ENCODE measurements at places on chromosomes 2 and 18.

GRCh38 chr2:102226171-102226570 lies 39.3 kb downstream of the IL1RL2 start:
- no peak for DNase-seq

DNA sequence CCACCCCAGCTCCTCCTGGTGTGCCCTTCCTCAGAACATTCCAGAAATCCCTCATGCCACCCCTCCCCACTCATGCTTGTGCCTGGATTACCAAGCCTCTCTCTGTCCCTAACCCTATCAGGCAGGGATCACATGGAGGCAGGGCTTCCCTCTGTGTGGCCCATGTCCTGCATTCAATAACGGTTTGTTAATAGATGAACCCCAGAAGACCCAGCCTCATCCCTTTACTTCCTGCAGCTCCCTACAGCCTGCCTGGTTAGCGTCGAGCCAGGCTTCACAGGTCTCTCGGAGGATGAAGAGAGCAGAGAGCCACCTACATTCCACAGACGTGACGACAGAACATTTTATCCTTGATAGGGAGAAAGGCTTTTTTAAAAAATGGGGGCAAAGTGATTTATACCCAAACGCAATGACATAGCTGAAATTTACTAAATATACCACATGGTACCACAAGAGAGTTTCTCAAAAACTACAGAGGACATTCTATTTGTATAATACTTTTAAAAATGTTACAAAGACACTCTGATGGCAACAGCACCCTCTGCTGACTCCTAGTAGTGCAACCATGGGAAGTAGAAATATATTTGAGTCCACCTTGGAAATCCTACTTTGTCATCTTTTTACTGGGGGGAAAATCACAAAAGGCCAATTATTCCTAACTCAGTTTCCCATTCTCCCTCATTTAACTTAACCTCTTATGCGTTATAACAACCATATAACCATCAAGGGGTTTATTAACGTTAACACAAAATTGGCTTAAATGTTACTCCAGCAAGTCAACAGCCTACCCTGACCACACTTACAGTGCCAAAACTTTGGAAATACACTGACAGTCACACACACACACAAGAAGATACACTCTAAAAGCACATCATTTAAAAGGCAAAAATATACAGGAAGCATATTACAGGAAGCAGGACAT lies 30.7 kb downstream of the FBXO15 start:
- peak; percentile 60 for DNase-seq

DNA sequence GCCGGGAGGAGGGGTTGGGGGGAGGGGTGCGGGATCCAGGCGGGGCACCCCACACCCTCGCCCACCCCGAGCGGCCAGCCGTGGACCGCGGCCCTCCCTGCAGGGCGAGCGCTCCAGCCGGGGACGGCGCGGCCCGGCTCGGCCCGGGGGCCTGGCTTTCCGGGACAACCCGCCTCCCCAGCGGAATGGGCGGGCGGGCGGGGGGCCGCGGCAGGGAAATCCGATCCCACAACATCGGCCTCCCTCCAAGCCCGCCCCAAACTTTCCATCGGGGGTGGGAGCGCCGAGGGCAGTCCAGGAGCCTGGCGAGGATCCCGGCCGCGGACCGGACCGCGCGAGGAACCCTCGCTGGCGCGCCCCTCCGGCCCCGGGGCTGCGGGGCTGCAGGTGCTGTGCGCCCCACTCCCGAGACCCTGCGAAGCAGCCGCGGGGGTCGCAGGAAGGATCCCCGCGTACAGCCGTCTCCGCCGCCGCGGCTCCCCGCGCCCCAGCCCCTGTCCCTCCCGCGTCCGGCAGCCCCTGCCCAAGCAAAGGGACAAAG lies 529 bp downstream of the SEMA4C start:
- no peak for DNase-seq

- DNase-seq: no peak
Measured at GRCh38 chr2:241762933-241763369, 13.7 kb upstream of the GAL3ST2 start.

GRCh38 chr2:152320814-152321213 lies 14.2 kb upstream of the FMNL2 start:
- DNase-seq: no peak

GRCh38 chr2:229129738-229130371 lies 141.2 kb downstream of the PID1 start:
- DNase-seq: no peak

- no peak for DNase-seq
Measured at GRCh38 chr2:3639015-3639630, 18.9 kb upstream of the ALLC start.

- no peak for DNase-seq
Measured at GRCh38 chr2:74053959-74054715, 69.4 kb downstream of the TET3 start.

GRCh38 chr18:23284629-23285028 lies 149.3 kb downstream of the CABLES1 start:
- no peak for DNase-seq

- DNase-seq: no peak
Measured at GRCh38 chr2:127584047-127584446, 48.6 kb downstream of the MYO7B start.

DNA sequence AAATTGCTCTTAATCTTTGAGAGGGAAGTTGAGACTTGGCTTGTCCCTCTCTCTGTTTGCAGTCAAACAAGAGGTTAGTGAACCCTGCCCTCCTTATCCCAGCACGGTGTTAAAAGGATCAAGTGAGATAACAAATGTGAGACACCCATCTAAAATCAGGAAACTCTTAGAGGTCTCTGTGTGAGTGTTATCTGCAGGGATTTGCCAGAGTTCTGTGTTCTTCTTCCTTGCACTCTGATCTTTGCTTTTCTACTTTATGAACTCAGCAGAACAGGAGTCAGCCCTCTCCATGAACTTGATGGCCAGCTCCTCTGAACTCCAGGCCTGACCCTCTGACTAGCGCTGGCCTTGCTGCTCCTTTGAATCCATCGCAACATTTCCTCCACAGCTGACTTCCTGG lies 123.8 kb downstream of the NCKAP5 start:
- DNase-seq: no peak

GRCh38 chr2:186429104-186429503 lies 57.0 kb upstream of the ZC3H15 start:
- DNase-seq: no peak

DNA sequence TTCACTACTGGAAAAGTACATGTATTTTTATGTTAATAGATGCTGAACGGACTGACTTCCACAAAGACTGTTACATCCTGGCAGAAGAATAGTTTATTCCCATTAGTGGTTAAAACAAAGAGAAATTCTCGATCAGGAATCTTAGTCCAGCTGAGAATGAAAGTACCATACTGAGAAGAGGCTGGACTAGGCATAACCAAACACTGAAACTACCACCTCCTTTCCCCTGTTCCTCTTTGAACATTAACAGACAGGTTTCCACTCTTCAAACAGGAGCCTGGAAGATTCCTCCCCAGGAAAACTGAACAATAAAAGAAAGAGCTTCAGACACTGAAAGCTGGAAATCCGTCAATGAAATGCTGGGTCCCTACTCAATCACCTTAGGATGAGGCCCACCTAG lies 25.8 kb downstream of the LDAH start:
- no peak for DNase-seq

GRCh38 chr2:239103125-239104098 lies 255.5 kb downstream of the TWIST2 start:
- no peak for DNase-seq

Measured in suppressor macrophage treated with lipopolysaccharide for 1 hour (primary cell).